Kidney glomerular epithelial cell (primary cell): ENCODE measurements at places on chromosomes 1 and 21.

GRCh38 chr1:198986036-198986435 is 347.2 kb downstream of the PTPRC start:
- DNase-seq = no peak

DNA sequence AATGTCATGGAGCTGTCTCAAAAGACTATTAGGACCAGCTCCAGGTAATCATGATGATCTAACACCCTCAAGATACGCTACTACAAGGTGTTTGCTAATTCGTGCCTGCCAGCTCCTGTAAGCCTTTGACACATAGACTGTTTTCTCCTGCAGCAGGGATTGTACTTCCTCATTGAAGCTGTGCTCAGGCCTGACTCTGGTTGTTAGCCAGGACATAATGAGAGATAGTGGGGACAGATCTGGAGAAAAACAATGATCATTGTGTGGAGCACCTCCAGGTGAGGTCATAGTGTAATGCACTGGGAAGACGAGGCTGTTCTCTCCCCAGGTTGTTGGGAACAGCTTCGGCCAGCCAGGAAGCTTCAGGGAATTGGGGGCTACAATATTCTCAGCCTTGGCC is 94.6 kb downstream of the SETD4 start:
- no peak for DNase-seq

DNA sequence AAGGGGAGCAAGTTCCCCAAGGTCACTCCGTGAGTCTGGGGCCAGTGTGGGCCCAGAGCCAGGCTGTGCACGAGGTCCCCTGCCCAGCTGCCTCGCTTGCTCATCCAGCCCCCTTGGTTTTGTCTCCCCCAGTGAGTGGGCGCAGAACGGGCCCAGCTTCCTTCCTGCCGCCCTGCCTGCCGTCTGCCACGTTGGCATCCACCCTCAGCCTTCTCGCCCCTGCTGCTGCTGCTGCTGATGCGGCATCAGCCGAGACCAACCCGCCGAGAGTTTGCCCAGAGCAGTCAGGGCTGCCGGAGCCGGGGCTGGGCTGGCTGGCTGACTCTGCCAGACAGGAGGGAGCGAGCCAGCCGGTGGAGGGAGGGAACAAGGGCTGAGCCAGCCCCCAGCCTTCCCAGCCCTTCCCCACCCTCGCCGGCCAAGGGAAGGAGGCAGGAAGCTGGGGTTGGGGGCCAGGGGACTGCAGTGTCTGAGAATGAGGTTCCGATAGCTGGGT is 31.4 kb upstream of the WASF2 start:
- no peak for DNase-seq

- DNase-seq = no peak
These were observed 2.8 kb downstream of the SRARP start for GRCh38 chr1:16006552-16007485.

- DNase-seq = no peak
These were observed 112.4 kb downstream of the PLXNA2 start for GRCh38 chr1:208131621-208132286.

GRCh38 chr1:232554409-232554808 is 75.5 kb downstream of the SIPA1L2 start:
- no peak for DNase-seq

- DNase-seq = no peak
These were observed 138.2 kb downstream of the NTPCR start for GRCh38 chr1:233088613-233089012.

DNA sequence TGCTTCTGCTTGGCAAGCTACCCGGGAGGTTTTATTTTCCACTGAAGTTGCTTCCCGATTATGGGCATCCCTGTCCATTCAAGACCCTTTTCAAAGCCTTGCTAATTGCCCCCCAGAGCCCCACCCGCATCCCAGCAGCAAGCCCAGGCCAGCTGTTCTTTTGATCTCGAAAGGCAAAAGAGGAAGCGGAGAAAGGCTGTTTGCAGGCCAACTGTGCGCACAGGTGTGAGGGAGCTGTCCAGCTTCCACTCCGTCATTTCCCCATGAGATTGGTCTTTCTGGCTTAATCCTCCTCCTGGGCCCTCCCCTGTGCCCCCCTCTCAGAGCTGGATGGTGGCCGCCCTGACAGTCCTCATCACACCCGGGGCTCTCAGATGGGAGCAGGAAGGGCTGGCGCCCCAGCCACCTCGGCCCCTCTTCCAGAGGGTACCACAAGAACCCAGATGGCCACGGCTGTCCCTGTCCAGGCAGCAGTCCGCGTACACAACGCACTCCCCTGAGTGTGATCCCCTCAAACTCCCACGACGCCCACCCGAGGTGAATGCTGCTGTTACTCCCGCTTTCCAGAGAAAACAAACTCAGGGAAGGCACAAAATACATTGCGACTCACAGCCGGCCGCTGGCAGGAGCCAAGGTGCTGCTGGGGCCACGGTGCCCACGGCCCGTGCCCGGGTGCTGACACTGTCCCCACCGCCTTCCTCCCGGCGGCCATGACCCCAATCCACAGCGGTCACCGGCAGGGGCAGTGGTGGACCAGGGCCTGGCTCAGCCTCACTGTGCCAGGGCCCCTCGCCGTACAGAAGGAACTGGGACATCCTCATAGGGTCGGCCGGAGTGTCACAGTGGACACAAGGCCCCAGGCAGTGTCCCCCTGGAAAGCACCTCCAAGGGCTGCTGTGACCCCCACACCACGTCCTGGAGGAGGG is 121.9 kb downstream of the CRYAA start:
- DNase-seq = no peak

DNA sequence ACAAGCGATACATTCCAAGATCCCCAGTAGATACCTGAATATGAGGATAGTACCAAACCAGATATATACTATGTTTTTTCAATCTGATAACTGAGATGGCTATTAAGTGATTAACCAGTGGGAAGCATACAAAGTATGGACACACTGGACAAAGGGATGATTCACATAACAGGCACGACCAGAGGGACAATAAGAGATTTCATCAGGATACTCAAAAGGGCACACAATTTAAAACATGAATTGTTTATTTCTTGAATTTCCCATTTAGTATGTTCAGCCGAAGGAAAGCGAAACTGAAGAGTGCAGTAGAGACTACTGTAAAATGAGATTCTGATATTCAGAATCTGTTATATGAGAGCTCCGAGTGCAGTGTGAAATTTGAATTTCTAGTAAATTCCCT is 10.6 kb downstream of the ZZZ3 start:
- no peak for DNase-seq

DNA sequence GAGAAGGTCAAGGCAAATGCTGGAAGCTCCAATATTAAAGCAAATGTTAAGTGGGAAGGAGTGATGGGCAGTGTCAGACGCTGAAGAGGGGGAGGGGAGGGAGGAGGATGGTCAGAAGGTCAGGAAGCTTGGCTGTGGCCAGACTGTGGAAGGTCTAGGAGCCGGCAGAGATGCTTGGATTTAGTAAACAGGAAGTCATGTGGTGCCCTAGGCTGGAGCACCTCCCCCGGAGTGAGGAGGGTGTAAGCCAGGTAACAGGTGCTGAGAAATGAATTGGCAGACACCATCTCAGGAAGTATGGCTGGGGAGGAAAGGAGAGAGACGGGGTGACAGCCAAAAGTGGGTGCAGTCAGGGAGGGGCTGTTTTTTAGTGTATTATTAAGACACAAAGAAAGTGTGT is 17.7 kb downstream of the CSMD2 start:
- no peak for DNase-seq

GRCh38 chr21:18252256-18252655 is 7.6 kb downstream of the CHODL start:
- no peak for DNase-seq

DNA sequence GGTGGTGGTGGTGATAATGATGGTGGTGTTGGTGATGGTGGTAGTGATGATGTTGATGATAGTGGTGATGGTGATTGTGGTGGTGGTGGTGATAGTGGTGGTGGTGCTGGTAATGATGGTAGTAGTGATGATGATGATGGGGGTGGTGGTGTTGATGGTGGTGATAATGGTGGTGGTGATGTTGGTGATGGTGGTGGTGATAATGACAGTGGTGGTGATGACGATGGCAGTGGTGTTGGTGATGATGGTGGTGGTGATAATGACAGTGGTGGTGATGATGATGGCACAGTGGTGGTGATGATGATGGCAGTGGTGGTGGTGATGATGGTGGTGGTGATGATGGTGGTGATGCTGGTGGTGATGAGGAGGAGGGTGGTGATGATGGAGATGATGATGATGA is 7.0 kb upstream of the AJAP1 start:
- DNase-seq = no peak

DNA sequence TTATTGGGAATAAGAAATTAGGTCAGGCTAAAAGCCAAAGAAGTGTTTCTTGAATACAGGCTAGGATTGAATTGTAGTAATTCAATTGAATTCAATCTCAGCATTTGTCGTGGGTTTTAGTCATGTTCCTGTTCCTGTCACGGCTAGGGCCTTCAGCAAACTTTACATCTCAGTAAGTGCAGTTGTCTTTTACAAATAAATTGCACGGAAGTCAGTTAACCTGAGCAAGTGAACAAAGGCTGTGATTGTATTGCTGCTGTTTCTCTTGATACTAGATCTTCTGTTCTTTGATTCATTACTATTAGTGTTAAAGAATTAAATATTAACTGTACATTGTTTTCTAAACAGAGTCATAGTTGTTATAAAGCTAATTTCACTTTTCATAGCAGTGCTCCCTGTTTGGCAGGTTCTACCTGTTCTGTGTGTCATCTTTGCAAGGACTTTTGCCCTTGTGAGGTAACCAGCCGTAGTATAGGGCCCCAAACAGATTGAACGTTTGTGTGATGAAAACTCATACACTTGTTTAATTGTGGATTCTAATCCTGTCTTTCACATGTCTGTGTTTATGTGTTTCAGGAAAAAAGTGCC is 164.4 kb downstream of the EDEM3 start:
- no peak for DNase-seq

GRCh38 chr1:246577720-246578106 is 11.5 kb downstream of the CNST start:
- no peak for DNase-seq

DNA sequence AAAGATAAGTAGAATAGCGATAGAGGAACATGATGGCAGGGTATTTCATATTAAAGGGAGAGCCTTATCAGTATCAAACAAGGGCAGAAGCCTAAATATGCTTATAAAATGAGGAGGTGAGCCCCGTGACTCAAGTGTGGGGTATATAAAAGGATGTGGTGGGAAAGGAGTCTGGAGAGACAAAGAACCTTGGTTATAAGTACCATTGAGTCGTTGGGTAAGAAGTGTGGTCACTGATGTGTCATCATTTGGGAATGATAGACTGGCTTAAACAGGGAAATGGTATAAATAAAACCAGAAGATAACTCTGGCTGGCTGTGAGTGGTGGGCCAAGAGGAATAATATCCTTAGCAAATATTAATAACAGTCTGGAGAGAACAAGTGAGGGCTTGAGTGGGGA is 10.9 kb upstream of the CD5L start:
- no peak for DNase-seq

GRCh38 chr1:180175291-180175690 is 20.6 kb downstream of the QSOX1 start:
- DNase-seq = no peak

- DNase-seq = peak; percentile 78
These were observed 166.8 kb downstream of the HIVEP3 start for GRCh38 chr1:41751804-41752513.

GRCh38 chr21:31505975-31506374 is 153.5 kb upstream of the SOD1 start:
- DNase-seq = no peak

DNA sequence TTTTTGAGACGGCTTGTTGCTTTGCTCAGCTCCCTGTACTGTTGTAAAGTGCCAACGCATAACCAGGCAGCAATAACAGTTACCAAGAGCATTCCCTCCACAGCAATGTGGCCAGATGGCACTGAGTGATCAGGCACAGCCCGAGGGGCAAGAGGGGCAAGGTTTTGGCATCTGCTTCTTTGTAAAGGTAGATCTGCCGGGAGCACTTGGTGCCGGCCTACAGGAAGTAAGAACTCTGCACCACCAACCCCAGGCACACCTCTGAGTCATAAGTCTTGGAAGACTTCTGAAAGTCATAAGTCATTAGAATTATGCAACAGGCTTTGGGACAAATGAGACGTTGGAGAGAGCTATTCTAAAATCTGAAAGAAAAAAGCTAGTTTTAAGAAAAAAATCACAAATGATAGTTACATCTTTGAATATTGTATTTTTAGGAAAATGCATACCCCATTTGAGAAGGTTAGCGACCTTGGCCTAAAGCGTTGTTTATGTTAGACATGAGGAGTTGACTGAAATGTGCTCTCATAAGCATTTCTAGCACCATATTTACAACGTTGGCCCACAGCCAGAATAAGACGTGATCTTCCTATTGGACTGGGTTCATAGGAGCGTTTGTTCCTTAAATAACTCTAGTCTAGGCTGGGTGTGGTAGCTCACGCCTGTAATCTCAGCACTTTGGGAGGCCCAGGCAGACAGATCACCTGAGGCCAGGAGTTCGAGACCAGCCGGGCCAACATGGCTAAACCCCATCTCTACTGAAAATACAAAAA is 37.7 kb upstream of the MAP10 start:
- DNase-seq = peak; percentile 64

GRCh38 chr1:83822208-83822607 is 176.7 kb downstream of the TTLL7 start:
- DNase-seq = no peak

DNA sequence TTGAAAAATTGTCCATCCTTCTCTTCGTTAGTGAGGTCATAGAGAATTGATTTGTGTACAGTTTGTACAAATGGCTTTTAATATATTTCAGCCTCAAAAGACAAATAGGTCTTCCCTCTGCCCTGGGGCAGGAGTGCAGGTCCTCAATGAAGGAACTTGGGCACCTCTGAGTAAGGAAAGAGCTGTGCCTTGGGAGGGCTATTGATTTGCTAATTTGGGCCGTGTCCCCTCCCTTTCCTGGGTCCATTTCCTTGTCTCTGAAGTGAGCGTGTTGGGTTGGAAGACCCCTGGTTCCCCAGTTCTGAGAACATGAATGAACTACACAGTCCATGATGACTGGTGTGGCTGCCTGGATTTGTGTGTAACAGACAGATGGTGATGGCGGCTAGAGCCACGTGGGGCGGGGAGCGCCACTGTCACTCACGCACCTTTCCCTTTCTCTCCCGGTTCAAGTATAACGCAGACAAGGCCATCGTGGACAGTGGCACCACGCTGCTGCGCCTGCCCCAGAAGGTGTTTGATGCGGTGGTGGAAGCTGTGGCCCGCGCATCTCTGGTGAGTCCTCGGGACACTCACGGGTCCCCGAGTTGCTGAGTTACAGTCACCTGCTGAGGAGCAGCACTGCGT is 71.0 kb upstream of the FAM3B start:
- no peak for DNase-seq

DNA sequence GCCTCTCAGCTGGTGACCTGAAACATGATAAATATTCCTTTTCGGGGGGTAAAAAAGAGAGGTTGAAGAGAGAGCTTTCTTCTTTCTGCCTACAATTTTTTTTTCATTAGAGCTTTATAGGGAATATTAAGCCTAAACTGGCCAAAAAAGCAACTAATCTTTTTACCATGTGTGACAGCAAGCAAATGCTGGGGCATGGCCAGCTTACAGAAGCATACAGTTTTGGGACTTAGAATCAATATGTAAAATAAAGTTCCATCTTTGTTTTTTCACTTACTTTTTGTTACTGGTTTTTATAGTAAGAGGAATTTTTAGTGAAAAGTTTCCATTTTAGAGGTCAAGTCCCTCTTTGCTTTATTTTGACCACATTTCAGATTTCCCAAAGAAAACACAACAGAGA is 301.2 kb upstream of the DEPDC1 start:
- DNase-seq = no peak
